ENCODE measurements at places on chromosomes 5 and 9.

DNA sequence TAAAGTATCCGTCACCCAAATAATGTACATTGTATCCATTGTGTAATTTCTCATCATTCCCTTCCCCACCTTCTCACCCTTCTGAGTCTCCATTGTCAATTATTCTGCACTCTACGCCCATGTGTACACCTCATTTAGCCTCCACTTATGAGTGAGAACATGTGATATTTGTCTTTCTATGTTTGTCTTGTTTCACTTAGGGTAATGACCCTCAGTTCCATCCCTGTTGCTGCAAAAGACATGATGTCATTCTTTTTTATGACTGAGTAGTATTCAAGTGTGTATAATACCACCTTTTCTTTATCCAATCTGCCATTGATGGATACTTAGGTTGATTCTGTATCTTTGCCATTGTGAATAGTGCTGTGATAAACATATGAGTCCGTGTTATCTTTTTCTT is 4.9 kb upstream of the SPATA31C2 start:
- DNase-seq = no peak

- DNase-seq = no peak
These were observed 810.3 kb upstream of the ACO1 start for GRCh38 chr9:31574006-31574765.

- DNase-seq = no peak
These were observed 93.8 kb downstream of the VPS13A start for GRCh38 chr9:77271023-77271690.

- peak; percentile 43 for DNase-seq
These were observed 155.0 kb upstream of the TSLP start for GRCh38 chr5:110916381-110917049.

DNA sequence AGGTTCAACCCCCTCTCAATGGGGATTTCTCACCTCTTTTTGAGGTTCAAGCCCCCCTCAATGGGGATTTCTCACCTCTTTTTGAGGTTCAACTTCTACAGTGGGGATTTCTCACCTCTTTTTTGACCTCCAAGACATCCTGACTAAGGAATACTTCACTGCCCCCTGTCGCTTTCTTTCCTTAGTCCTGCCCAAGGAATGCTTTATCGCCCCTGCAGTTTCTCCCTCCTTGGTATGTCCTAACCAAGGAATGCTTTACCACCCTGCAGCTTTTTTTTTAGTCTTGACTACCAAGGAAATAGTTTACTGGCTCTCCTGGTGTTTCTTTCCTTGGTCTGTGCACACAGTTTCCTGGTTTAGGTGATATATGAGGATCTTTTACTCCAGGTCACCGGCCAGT is 9.6 kb upstream of the IRGM start:
- DNase-seq = no peak

DNA sequence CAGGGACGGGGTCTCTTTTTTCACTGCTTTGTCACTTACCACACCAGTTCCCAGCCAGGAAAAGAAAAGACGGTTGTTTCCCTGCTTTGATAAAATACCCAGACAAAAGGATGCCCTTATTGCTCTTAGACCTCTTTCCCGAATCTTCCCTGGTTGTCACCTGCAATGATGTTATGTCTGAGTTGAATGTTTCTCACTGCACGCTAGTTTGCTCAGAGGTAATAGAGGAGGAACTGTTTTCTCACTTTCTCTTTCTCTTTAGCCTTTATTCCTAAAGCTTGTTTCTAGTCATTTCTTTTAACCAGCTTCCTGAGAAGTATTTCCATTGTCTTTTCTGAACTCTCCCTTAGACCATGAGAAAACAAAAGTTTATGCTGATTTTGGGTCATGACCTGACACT is 32.9 kb downstream of the ACER2 start:
- no peak for DNase-seq

GRCh38 chr5:74028976-74029375 is 403.0 kb downstream of the ARHGEF28 start:
- peak; percentile 88 for DNase-seq

DNA sequence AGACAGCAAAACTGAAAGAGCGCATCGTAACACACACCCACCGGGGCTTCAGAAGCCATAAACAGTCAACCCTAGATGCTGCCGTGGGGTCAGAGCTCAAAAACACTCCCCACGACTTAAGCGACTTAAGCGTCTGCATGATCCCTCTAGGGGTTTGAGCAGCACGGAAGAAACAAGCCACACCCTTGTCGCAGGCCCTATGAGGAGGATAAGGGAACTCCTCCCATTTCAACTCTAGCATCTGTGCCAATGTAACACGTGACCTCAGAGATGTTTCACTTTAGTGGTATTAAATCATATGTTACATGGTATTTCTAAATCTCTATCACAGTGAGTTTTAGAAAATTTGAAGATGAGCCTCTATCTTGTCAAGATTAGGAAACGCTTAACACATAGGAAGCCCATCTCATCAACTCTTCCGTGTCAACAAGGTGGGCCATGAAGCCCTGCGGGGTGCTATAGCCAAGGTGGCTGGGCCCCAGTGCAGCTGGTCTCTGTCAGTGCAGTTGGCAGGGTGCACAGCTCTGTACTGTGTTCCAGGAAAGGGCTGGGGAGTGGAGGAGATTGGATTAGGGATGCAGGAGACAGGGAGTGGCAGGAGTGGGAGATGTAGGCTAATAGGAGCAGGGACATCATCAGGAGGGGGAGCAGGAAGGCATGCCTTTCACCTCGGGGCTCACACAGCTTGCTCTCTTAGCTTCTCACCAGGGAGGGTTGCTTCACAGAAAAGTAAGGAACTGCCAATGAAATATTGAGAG is 33.1 kb downstream of the ZCCHC9 start:
- peak; percentile 46 for DNase-seq

DNA sequence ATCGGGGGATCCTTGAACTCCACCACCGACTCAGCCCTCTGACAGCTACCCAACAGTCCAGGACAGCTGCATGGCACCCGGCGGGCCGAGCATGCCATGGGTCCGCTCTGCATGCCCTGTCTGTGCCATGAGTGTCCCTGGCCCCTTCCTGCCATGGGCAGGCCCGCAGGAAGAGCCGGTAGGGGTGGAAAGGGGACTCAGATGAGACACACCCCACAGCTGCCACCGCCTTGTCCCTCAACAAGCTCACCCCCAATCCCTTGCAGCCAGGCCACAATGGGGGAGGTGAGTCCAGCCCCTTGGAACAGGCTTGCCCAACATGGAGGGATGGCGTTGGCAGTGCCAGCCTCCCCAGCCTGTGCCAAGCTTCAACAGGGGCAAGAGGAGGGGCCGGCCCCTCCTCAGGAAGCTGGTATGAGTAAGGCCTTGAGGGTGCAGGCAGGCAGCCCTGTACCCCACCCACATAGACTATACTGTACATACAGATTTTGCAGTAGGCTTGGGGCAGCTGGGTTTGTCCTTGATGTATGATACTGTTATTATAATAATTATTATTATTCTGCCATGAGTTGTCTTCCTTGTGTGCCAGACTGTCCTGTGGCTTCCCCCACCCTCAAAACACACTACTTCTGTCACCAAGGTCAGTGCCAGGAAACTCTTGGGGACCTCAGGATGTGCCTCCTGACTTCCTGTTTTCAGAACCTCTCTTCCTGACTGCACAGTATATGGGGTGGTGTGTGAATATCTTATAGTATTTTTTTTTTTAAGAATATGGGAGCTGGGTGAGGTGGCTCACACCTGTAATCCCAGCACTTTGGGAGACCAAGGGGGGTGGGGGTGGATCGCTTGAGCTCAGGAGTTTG is 12.0 kb upstream of the SLC34A1 start:
- DNase-seq = no peak

- DNase-seq = peak; percentile 88
These were observed at the start of gene DAB2IP for GRCh38 chr9:121651295-121652020. TSS of gene DAB2IP (plus strand) at chr9:121651634. CDS start at chr9:121651776, 142 bp downstream.

DNA sequence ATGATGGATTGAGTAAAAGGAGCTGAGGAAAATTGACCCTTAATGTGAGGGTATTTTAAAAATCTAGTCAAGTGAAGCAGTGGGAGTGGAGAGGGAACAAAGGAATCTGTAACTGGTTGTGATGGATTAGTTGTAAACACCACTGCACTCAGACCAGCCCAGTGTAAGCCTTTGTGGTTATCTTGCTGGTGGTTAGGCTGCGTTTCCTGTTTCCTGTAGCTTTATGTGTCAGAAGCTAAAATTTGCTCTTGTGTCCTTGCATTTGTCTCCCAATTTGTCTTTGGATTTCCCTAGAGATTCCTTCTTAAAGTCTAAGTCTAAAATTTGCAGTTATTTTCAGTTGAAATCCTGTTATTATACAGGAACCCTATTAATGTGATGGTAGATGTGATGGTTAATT is 6.3 kb downstream of the IFNA21 start:
- DNase-seq = peak; percentile 52

- peak; percentile 59 for DNase-seq
These were observed 31.7 kb downstream of the MAPKAP1 start for GRCh38 chr9:125674981-125675973.

- no peak for DNase-seq
These were observed 117.0 kb downstream of the PIK3R1 start for GRCh38 chr5:68332556-68332955.

- DNase-seq = peak; percentile 4
These were observed 299.6 kb downstream of the NTRK2 start for GRCh38 chr9:84969084-84969483.

- DNase-seq = no peak
These were observed 5.5 kb downstream of the PRSS3 start for GRCh38 chr9:33800886-33801285.

DNA sequence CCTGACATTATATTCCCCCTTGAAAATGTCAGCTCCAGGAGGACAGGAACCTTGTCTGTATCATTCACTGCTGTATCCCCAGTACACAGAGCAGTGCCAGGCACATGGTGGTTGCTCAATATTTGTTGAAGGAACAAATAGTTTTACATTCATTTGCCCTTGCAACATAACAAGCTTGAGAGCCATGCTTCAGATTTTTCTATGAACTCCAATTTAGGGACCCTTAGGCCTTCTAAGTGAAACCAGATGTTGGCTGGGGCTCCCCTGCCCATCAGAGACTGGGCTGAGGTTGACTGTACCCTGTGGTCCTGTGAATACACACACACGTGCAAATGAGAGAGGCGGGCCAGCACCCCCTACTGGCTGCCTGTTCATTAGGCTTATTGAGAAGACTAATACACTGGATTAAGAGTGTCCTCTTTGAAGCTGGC is 214.9 kb upstream of the WWC1 start:
- DNase-seq = peak; percentile 89

DNA sequence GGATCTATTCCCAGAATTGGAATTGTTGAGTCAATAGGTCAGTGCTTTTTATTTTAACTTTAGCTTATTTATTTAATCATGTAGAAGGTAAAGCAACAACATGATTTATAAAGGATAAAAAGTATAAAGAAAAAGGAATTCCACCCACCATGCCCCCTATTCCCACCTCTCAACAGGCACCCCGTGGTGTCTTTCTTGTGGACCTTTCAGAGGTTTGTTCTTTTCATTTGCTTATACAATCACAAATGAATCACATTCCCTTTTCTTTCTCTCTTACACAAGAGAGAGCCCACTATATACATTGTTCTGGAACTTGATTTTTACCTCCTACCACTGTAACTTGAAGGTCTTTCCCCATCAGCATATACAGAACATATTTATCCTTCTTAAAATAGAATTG is 37.2 kb upstream of the SMIM32 start:
- no peak for DNase-seq

DNA sequence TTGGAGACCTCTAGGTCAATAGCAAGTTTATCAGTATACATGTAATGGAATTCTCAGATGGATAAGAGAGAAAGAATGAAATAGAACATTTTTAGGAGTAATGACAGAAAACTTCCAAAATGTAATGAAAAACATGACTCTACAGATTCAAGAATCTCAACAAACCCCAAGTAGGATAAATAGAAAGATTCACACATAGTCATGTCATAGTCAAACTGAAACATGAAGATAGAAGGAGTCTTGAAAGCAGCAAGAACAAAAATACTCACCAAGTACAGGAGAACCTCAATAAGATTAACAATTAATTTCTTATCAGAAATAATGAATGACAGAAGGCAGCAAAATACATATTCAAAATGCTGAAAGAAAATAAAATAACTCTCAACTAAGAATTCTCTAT is 164.5 kb downstream of the SPATA31D1 start:
- no peak for DNase-seq

GRCh38 chr9:121700165-121700831 is 48.9 kb downstream of the DAB2IP start:
- DNase-seq = no peak

DNA sequence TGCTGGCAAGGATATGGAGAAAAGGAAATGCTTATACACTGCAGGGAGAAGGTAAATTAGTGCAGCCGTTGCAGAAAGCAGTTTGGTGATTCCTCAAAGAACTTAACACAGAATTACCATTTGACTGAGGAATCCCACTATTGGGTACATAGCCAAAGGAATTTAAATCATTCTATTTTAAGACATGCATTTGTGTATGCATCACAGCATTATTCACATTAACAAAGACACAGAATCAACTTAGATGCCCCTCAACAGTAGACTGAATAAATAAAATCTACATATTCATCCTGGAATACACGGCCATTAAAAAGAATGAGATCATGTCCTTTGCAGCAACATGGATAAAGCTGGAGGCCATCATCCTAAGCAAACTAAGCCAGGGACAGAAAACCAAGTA is 510.1 kb upstream of the CDH9 start:
- no peak for DNase-seq

DNA sequence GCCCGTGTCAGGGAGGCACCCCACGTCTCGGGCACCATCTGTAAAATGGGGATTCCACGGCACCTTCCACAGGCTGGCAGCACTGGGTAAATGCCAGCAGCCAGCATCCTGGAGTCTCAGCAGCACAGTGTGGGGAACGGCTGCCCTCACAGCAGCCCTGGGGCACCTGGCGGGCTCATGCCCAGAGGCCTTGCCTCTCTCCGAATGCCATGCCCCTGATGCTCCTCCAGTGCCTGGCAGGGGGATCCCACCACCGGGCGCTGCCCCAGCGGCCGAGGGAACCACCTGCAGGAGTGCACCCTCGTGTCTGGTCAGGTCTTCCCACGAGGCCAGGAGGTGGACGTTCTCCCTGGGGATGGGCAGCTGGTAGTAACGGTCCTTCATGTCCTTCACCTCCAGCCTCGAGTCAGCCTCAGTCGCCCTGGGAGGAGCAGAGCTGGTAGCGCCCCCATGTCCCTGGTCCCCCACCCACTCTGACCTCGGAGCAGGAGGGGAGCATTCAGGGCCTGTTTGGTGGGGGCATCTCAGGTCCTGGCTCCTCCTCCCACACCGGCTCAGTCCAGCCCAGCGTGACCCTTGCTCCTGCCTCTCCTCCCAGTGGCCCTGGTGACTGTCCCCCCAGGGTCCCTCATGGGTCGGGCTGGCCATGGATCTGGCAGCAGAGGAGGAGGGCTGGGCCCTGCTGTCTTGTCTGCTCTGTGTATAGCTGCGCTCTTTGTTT is 49.9 kb upstream of the NRARP start:
- no peak for DNase-seq

- DNase-seq = no peak
These were observed 10.5 kb upstream of the MYOT start for GRCh38 chr5:137856916-137857862.

GRCh38 chr9:97903177-97903576 is 19.1 kb downstream of the TRMO start:
- no peak for DNase-seq

GRCh38 chr9:110765926-110766325 is 97.3 kb downstream of the MUSK start:
- DNase-seq = no peak
